ENCODE measurements at places on chromosomes 12 and 14.

DNA sequence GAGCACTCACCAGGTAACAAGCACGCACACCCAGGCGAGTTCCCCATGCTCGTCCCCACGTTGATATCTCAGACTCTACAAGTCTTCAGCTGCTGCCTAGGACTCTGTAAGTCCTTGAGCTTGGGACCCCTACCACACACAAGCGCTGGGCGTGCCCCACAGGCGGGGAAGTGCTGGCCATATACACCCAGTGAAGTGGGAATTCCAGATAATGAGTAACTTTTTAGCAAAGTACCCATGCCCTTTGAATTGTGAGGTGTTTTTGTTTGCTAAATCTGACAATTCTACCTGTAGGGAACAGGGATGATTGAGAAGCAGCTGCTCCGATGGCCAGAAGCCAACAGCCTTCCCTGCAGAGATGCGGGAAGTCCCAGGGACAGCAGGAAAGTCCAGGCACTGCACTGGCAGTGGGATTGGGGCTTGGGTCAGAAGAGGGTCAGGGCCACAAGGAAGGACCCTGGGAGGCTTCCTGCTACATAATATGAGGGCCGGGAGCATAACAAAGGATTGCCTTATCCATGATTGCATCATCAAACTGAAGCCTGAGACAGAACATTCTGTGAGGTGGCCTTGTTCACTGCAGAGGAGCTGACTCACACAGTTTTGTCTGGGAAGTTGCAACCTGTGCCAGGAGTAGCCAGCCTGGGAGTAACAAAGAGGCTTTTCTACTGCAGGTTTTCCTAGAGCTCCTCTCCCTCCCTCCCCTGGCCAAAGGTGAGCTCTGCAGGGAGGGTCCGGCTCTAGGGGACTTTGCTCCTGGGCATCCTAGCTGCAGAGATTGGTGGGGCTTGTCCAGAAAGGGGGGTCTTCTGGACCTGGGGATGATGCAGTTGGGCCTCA is 13.2 kb upstream of the SERPINA3 start:
- DNase-seq = no peak

DNA sequence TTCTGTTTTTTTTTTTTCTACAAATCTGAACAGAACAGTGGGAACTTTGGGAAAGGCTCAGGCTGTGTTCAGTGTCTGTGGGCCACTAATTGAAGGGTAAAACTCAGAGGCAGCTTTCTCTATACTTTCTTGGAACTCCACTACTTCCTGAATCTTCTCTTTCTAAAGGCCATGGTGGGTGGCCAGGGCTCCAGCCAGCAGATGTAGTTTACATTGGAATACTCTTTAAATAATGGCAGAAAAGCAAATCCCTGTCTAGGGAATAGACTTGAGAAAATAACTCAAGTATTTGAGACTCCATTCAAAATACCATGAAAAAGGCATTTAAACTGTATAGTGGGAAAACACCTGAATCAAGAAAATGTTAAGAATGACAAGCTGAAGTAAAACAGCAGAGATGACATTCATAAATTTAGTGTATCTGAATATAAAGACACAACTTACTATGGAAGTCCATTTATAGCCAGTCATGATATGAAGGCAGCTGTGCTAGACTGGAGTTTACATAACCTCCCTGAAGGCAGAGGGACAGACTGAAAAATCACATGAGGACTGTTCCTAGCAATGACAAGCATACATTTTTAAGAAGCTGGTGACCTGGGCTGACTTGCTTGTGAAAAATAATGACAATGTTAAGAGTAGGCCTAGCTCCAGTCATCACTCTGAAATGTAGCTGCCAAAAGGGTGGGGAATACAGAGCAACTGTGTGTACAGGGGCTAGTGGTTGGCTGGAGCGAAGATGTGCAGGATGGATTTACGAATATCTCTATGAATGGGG is 168.6 kb downstream of the STXBP6 start:
- DNase-seq = no peak

- DNase-seq = no peak
Measured at GRCh38 chr12:115305867-115306266, 621.9 kb upstream of the TBX3 start.

DNA sequence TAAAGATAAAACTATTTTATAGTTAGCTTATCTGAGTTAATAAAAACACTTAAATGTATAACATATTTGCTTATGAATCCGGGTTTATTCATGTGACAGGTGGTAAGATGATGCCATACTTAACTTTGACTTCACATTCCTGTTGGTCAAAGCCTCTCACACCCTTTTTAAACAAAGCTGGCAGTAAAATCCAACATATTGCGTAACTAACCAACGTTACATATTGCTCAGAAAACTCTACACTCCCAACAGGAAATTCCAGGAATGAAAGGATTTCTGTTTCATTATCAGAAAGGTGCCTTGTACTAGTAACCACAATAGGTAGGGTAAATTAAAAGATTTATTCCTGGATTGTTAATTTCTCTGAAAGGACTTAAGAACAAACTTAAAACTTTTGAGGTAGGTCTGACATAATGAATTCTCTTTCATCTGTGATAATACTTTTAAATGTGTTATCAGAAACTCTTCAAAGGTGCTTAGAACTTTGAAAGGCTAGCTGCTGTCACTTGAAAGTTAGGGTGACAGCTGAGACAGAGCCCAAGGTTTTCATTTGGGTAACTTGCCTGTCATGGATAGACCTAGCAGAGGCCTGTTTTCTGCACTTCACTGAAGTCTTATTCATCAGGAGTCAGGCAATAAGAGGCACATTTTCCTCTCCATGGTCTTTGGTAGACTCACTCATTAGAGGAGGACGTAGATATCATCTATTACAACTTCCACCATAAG is 23.8 kb upstream of the CATSPERB start:
- no peak for DNase-seq

DNA sequence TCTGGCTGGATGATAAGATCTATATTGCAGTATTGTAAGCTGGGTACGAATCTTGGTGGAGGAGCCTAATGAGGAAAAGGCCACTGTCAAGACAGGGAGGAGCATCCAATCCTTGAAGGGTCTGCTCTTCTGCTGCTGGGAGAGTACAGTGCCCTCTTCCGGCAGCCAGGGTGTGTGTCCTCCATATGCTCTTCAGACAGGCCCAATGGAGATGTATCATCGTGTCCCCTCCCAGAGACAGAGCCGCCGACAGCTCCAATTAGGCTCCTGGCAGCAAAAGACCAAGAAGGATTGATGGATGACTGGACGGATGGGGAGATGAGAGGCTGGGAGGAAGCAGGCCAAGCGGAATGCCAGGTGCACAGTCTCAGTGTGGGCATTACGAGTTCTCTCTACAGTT is 51.6 kb upstream of the PIWIL1 start:
- DNase-seq = no peak

- DNase-seq = no peak
Measured at GRCh38 chr12:49537231-49537751, 1.5 kb upstream of the KCNH3 start.

GRCh38 chr12:49092086-49092815 is 2.4 kb downstream of the DHH start:
- peak; percentile 42 for DNase-seq

GRCh38 chr12:89857652-89858274 is 149.1 kb upstream of the ATP2B1 start:
- no peak for DNase-seq

DNA sequence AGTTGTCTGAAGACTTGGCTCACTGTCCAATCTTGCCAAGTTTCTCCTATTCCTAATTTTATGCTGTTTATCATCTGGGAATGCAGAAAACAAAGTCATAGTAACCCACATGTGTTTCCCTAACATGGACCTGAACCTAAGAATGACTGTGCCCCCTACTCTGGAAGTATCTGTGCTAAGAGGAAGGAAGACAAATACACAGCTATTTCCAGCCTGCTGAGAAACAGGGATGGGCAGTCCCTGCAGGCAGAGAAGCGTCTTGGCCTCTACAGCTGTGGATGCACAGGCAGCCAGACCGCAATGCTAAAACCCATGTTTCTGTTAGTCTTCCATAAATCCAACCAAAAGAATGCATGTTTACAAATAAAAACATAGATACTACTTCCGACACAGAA is 56.2 kb downstream of the DUSP16 start:
- DNase-seq = no peak
